ENCODE measurements at places on chromosomes 1 and 21. TPM values are rescaled to one million over a fixed set of nuclear protein-coding genes. Genes with fewer than 3 reads are reported as not detected.

PEAR1 gene
- total RNA-seq: 24.0 TPM

SLX9 gene
- total RNA-seq: 21.5 TPM

RABGGTB gene
- 48.8 TPM for total RNA-seq

TLCD4 gene
- total RNA-seq: 0.84 TPM

ST6GALNAC3 gene
- 3.6 TPM for total RNA-seq

ESPN gene
- not detected for total RNA-seq

OR2T29 gene
- not detected for total RNA-seq

MCOLN3 gene
- total RNA-seq: under 0.01 TPM

Data from bronchus fibroblast of lung (primary cell).